ENCODE measurements at places on chromosomes 11 and 22.

DNA sequence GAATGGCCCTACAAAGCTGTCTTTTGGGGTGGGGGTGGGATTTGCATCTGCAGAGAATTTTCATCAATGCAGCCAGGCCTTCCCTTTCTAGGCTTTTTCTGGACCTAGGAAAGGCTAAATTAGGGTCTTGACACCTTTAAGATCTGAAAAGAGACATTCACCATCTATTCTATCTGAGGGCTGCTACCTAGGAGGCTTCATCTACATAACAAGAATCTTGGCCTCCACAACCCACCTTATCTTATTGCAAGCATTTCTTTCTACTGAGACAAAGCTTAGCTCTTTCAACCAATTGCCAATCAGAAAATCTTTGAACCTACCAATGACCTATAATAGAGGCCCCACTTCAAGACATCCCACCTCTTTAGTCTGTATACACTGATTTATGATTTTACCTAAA, 20.7 kb upstream of the INCENP start:
- no peak for DNase-seq

- no peak for DNase-seq
Measured at GRCh38 chr11:44972746-44973435, 22.2 kb upstream of the TP53I11 start.

GRCh38 chr11:130915603-130916237, 559 bp downstream of the SNX19 start:
- DNase-seq, result peak; percentile 3

DNA sequence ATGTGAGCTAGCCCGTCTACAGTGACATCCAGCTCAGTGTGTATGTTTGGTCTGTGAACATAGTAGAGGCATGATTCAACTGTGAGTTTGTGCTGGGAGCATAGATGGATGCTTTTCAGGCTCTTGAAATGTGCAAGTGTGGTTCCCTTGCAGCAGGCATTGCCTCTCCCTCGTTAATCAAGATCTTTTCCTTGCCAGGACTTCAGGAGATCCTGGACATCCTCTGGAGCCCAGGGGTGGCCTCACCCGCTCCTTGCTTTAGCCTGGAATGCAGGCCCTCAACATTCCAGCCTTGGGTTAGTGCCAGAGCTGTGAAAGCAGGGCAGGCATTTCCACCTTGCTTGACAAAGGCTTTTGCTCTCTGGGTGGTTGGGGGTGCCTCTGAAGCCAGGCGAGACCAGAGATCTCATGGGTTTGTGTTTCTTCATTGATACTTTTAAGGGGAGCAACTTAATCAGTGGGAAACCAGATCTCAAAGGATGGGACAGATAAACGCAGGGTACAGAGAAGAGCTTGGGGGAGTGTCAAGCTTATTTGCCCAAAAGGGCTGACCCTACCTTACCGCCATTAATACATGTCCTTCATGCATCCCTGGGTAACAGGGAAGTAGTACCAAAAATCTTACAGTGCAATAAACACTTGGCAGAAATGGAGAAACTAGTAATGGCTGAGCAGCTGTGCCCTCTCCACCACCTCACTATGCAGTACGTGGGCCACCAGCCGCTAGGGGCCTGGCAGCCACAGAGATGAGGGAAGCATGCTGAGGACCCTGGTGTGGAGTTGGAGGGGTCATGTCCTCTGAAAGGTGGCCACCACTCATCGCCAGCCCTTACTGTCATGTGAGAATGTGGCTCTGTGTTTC, 72.1 kb downstream of the PTPRJ start:
- DNase-seq, result no peak
